ENCODE measurements at places on chromosomes 12 and 14.

GRCh38 chr14:71372411-71372838 is 465.2 kb downstream of the PCNX1 start:
- no peak for DNase-seq

DNA sequence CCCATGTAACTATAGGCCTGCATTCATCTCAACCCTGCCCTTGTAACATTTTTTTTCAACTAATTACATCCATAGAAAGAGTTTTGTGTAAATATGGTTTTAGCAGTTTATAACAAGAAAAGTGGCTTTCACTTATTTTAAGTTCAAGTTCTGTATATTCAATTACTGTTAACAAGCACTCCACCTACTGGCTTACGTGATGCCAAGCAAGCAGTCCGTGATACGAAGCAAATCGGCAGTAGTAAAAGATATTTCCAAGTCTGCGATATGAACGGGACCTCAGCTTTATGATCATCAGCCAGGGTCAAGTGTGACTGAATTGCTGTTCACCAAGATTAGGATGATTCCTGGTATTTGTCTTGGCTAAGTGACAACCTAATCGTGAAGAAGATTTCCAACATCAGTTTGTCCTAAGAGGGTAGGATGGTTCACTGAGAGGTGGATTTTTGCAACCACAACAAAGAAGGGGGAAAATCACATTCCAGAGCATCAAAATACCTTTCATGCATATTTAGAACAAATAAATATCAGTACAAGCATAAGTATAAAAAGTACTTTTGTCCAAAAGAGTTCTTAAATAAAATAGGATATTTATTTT is 456.2 kb downstream of the FOXG1 start:
- DNase-seq = no peak

- DNase-seq = no peak
These were observed 56.1 kb upstream of the YARS2 start for GRCh38 chr12:32811686-32812392.

DNA sequence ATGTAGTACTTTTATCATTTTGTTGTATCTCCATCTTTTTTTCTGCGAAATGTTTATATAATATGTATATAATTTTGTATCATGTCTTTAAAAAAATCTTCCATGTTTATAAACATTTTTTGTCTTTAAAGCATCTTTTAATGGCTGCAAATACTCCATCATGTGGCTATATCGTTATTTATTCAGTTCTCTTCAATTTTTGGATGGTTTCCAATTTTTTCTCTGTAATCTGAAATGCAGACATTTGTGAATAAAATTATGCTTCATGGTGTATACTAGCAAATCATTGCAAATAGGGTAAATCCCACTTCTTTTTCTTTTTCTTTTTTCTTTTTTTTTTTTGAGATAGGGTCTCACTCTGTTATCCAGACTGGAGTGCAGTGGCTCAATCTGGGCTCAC is 54.0 kb downstream of the CPSF2 start:
- no peak for DNase-seq

DNA sequence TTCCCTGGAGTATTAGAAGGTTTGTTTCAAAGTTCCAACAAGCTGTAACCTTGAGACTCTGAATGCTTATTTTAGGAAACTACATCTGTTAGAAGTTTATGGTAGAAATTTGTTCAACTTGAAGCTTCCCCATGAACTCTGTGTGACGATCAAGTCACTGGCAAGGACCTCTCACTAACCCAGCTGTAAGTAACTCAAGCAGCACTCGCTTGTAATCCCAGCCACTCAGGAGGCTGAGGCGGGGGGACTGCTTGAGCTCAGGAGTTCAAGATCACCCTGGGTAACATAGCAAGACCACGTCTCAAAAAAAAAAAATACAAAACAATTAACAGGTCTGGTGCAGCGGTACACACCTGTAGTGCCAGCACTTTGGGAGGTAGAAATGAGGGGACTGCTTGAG is 25.6 kb downstream of the TESC start:
- no peak for DNase-seq

DNA sequence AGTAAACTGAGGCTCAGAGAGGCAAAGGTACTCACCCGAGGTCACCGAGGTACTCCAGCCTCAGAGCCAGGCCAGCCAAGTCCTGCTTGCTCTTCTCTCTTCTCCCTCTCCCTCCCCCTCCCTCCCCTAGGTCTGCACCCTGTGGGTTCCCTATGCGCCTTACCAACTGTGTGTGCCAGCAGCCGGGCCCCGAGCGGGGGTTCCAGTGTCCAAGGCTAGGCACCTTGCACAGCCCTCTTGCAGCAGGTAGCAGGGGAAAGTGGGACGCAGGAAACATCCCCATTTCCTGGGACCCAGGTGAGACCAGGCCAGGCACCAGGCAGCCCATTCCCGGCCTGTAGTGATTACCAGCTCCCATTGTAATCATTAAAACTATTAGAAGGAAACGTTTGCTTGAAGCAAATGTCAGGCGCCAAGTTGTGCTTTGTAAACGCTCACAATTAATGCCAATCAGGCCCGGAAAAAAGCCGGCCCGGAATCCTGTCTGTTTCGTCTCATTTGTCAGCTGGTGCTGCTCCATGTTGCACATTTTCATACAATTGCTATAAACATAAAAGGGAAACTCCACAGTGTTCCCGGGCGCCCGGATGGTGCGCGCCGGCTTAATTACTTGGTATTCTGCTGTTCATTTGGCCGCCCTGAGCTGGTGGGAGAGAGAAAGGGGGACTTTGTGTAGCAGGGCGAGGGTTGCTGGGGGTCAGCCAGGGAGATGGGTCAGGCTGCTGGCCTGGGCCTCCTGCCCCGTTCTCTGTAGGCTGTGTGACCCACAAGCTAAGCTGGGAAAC is 11.9 kb downstream of the FAM222A start:
- no peak for DNase-seq

GRCh38 chr12:104722601-104723534 is 235.2 kb downstream of the SLC41A2 start:
- no peak for DNase-seq

GRCh38 chr12:115013236-115013981 is 329.4 kb upstream of the TBX3 start:
- no peak for DNase-seq

DNA sequence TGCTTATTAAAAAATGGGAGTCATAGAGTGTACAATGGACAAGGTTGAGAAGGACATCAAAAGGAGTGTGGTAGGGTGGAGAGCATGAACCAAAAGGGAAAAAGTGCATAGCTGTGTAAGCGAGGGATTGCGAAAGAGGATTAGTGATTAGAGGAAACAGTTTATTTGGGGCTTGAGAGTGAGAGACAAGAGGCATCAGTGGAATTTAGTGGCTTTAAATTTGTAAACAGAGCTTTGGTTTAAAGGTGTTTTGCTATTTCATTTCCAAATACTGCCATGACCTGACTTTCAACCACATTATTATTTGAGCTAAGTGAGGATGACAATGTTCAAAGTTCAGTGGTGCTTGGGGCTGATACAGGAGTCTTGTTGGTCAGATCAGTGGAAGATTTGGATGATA is 53.4 kb downstream of the SLC16A7 start:
- no peak for DNase-seq

- DNase-seq = peak; percentile 31
These were observed 231.2 kb downstream of the C12orf75 start for GRCh38 chr12:105561546-105562198.

DNA sequence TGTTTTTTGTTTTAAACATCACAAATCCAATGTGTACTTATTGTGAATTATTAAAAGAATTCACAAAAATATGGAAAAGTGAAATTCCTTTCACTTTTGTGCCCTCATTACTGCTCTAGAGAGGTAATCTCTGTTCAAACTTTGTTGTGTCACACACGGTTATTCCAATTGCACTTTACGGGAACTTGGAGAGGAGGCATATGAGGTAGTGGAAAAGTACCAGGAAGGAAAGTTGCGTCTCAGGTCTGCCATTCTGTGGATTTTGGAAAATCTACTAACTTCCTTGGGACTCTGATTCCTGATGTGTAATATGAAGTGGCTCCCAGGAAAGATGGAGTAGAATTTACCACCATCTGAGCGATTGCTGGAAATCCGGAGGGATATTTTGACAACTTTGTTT is 90.9 kb upstream of the DCN start:
- no peak for DNase-seq

DNA sequence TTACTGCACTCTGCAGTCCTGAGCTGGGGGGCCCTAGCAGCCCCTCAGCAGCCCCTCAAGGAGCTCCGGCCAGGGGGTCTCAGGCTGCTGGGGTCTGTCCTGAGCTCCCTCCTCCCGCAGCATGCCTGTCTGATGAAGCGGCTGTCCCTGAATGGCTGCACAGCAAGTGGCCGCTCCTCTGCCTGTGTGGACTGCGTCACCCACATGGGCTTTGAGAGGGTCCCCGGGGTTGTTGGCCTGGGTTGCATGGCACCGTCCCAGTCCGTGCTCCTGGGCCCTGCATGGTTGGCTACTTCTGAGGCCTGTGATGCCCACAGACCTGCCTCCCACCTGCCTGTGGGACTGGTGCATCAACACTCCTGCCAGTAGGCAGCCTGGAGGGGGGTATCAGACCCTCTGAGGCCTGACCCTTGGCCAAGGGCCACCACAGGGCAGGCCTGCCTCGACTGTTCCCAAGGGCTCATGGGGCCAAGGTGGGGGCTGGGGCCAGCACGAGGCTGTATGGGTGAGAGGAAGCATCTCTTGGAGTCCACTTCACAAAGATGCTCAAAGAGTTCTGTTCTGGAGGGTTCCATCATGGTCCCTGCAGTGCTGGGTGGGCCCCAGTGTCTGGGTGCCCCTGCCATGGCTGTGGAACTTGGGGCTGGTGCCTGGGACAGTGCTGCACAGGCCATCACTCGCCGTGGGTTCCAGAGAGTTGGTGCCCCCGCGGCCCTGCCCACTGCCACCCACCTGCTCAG is 12.2 kb downstream of the CEP170B start:
- DNase-seq = no peak

DNA sequence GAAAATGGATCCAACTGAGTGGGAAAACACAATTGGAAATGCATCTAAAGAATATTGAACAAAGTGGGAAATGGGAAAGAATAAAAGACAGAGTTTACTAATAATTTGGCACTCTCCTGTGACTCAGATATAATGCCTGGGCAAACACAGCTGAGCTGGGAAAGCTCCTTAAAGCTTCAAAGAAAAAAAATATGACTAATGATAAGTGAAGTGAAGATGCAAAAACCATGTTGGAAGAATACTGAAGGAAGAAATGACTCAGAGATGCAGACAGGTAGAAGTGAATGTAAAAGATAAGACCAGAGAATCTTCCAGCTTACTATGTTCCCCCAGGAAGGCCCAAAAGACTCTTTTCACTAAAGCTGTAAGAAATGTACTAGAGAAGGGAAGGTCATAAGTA is 62.4 kb upstream of the FOXG1 start:
- no peak for DNase-seq

GRCh38 chr14:82492157-82492556 is 958.5 kb upstream of the SEL1L start:
- DNase-seq = no peak

- no peak for DNase-seq
These were observed 511 bp downstream of the ANO6 start for GRCh38 chr12:45216230-45216982.

- DNase-seq = no peak
These were observed 21.4 kb upstream of the CLMN start for GRCh38 chr14:95341115-95341514.

GRCh38 chr14:96790706-96791105 is 6.5 kb upstream of the VRK1 start:
- DNase-seq = no peak

- no peak for DNase-seq
These were observed 251.0 kb upstream of the FKBP4 start for GRCh38 chr12:2543801-2544200.

- DNase-seq = no peak
These were observed 7.3 kb upstream of the BATF start for GRCh38 chr14:75514673-75515628.

GRCh38 chr12:47821346-47821706 is 1.6 kb upstream of the HDAC7 start:
- DNase-seq = no peak

GRCh38 chr14:39434401-39434800 is 2.2 kb upstream of the FBXO33 start:
- no peak for DNase-seq

DNA sequence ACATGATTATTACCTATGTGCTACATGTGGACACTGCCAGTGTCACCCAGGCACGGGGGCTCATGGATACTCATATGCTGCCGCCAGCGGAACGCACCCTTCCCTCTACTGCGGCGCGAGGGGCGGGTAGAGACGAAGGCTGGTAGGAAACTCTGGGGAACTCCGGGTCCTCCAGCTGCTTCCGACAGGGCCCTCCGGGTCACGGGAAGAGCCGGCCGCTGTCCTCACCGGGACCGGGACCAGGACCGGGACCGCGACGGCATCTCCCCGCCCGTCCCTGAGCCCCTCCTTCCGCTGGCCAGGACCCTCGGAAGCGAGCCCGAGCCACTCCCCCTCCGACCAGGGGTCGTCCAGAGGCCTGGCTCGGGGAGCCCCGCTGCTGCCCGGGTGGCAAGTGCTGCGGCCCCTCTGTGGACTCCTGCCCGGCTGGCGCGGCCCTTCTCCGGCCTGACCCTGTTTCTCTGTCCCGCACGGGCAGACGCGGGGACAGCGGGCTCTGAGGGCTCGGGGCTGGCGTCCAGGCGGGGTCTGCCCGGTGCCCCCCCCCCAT is 209.6 kb downstream of the ADGRD1 start:
- no peak for DNase-seq

- no peak for DNase-seq
These were observed 194.2 kb downstream of the ADGRD1 start for GRCh38 chr12:131147894-131148293.

DNA sequence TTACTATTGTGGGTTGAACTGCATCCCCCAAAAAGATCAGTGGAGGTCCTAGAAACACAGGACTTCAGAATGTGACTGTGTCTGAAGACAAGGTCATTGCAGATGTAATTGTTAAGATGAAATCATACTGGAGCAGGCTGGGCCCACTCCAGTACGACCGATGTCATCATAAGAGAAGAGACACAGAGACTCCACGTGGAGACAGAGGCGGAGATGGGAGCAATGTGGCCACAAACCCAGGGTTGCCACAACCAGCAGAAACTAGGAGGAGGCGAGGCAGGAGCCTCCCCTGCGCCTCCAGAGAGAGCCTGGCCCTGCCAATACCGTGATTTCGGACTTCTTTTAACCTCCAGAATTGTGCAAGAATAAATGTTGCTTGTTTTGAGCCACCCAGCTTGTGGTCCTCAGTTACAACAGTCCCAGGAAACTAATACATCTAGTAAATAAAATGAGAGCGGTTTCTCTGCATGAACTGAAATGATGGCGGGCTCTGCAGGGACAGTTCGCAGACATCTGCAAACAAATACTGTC is 25.7 kb upstream of the FZD10 start:
- no peak for DNase-seq

GRCh38 chr12:128801879-128802391 is 21.8 kb downstream of the SLC15A4 start:
- no peak for DNase-seq

DNA sequence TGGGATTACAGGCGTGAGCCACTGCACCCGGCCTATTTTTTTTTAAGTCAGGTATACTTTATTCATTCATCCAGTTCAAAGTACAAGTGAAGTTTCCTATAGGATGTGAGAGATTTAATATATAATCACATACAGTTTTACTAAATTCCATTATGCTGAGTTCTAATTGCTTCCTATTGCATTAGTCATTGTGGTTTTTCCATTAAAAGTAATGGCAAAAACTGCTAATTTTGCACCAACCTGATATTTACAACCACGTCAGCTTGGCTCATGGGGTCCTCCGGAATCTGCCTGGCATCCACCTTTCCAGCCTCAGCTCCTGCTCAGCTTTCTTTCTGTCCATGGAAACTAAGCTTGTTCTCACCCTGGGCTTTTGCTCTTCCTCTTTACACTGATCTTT is 67.0 kb upstream of the CSRP2 start:
- DNase-seq = no peak

Data from kidney epithelial cell (primary cell).